Common myeloid progenitor, CD34-positive (primary cell): ENCODE measurements at places on chromosomes 7 and 10.

DNA sequence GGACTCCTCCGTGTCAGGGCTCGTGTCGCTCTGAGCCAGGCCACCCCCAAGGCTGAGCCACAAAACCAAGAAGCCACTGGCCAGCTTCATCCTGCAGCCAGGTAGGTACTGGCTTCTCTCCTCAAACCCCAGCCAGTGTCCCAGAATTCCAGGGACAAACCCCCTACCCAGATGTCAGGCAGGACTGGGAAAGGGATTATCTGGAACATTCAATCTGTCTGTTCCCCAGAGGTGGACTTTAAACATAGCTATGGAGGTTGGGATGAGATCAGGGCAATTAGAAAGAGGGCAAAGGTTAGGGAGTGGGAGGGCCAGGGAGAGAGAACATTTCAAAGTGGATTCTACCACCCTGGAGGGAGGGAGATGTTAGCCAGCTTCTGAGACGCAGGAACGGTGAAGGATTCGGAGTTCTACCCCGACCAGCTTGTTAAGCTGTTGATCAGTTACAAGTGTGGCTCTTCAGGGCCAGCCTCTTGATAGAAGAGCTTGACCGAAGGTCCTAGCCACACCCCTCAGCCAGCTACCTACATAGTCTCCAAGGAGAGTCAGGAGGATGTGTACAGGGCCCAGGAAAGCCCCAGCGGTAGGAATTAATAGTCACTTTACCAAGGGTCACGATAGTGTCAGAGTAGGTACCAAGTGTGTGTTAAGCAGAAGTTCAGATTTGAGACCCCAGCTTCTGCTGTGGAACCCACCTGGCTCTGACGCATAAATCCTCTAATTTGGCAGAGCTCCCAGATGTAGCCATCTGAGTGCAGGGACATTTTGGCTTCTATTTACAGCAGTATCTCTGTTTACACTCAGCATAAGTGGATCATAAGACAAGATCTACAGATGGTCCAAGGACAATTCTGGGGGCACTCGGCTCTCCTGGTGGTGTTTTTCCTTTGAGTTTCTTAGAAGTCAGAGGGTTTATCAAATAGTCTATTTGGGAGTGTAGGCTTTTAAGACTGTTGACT, at the start of gene PLA2G12B:
TSS of gene PLA2G12B (minus strand) at position 211 of the 959 bp plus-strand sequence. CDS start at position 90, 121 bp downstream.
- no peak for DNase-seq

- peak; percentile 55 for DNase-seq
Measured at GRCh38 chr7:151248346-151249033, at the start of gene SMARCD3. TSS of gene SMARCD3 (minus strand) at chr7:151248694. CDS start at chr7:151248562, 132 bp downstream.

DNA sequence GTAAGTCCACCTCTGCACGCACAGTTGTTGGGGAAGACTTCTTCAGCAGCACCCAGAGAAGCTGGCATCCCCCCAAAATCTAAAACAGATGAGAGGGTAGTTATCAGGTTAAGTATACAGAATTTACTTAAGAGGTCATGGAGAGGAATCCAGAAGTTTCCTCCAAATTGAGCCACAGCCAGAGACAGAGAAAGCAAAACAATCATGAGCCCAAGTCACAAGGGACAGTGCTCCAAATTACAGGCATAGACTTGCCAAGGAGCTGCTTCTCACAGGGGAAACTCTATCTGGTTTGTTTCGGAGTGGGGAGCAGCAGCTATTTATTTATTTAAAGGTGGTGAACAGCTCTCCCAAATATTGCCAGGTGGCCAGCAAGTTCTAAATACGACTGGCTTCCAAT, 308.4 kb downstream of the SKIDA1 start:
- no peak for DNase-seq

DNA sequence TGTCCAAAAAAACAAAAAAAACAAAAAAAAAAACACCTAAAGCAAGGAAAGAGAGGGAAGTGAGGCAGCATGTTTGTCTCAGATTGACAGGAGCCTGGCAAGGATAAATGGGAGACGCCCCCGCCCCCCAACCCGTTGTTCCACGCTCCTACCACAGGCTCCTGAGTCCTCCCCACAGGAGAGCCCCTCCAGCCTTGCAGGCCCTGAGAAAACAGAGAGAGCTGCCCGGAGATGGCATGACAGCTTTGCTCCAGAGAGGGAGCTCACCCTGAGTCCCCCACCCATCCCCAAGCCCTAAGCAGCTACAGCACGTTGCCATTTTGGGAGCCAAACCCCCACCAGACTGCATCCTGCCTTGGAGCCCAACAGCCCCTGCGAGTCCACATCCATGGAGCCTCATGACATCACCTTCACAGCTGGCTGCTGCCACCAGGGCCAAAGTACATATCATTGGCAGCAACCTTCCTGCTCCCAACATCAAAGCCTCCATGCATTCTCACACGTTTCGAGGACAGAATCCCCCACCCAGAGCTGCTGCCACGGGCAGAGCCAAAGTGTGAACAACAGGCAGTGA, 1283.3 kb downstream of the TYW1 start:
- DNase-seq = no peak

GRCh38 chr7:45978731-45979211, 57.7 kb upstream of the IGFBP3 start:
- peak; percentile 6 for DNase-seq

DNA sequence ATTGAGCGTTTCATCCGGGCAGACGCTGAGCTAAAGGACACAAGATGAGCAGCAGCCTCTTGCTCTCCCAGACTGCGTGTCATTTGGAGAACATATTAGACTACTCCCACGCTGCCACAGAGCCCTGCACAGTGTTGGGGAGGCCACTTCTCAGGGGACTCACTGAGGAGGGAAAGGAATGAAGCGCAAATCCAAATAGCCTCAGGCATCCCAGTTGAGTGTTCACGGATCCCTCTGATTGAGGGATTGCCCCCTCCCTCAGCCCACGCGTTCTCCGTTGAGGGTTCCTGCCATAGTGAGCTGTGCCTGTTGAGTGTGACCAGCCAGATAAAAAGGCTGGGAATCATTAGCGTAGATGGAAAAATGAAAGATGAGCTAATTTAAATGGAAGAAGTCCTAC, 563.4 kb downstream of the ACTR3B start:
- DNase-seq = no peak

GRCh38 chr7:320297-320696, 30.3 kb downstream of the FOXL3 start:
- DNase-seq = no peak

DNA sequence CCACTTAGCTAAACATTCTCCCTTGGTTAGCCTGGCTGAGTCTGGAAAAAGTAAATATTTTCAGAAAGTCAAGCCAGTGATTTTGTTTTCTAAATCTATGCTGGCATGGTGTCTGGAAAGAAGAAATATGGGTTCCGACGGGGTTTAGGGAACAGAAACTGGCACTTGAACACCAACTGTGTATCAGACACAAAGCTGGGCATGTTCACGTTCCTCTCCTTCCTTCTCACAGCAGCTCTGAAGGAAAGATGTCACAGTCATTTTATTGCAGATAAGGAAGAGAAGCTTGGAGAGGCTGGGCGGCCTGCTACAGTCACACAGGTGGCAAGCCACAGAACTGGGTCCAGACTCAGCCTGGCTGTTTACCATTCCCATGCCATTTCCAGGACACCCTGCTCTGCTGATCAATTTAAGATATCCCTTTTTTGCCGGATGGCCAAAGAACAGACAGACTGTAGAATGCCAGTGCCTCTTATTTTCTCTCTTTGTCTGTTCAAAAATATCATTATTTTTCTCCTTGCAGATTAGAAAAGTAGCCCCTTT, 118.8 kb downstream of the HERPUD2 start:
- DNase-seq = no peak

GRCh38 chr10:36538953-36539586, 586.3 kb upstream of the ANKRD30A start:
- DNase-seq = peak; percentile 56

- DNase-seq = no peak
Measured at GRCh38 chr7:132536654-132537395, 39.4 kb downstream of the PLXNA4 start.

- no peak for DNase-seq
Measured at GRCh38 chr7:137146012-137146455, 197.5 kb downstream of the PTN start.

DNA sequence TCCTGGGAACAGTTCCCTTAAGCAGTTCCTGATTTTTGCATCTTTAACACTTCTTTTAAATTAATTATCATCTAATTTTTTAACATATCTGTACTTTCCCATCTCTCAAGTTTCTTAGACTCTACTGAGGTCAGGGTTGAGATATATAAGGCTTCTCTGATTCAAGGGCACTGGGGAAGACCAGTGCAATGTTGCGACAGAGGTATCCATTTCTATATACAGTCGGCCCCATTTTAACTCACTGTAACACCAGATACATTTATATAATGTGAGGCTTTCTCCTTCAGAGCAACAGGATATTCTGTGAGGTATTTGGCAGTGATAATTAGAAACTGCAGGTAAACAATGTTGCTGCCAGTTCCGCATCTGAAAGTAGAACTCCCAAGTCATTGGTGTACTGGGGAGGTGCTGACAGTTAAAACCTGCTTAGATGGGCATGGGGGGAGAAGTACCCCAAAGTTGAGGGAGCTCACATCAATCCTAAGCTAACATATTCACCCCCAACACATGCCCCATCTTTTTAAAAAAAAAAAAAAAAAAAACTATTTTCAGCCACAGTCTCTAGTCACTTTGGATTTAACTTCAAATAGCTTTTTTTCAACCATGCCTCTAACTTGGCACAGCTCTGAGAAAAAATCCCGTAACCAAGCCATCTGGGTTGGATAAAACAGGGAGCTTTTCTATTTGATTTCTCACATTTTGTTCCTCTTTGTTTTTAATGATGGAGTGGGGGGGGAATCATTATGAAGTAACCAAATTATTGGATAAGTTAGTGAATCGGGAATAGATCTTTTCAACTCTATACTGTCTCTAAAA, 62.9 kb downstream of the REEP3 start:
- no peak for DNase-seq

DNA sequence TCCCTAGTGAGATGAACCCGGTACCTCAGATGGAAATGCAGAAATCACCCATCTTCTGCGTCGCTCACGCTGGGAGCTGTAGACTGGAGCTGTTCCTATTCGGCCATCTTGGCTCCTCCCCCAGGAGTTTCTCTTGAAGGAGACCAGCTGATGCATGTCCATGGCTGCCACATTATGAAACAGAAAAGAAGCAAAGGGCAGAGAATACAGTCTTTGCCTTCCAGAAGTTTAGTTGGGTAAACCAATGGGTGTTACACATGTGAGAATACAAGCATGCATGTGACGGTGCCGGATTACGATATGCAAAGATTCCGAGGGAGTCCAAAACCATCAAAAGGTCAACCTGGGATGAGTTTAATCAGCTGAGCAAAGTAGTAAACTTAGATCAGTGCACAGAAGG, 151.6 kb downstream of the SEM1 start:
- DNase-seq = no peak

DNA sequence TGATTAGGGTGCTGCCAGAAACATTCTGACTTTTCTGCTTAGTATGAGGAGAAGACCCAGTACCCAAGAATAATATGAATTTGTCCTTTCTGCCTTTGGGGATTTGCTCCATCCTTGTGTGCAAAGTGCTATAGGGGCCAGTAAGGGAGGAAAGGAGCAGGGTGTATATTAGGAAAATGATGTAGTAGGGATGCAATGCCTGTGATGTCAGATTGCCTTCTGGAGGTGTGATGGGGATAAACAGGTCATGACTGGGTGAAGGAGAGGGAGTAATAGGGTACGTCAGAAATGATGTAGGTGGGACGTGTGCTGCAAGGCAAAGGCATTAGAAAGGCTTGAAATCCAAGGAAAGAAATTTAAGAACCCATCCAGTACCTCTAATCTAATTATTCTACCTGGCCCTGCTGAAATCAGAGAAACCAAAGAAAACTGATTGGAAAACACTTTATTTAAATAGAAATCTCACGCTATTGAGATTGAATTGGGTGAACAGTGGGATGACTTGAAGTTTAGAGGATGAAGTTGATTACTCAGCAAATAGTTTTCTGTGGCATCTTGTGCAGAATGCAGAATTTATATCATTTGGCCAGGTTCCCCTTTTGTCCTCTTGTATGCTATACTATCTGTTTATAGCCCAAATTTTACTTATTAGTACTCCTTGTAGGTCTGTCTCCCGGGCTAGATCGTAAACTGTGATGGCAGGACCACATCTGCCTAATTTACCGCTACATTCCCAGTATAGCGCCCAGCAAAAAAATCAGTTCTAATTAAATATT, 503.9 kb downstream of the SUGCT start:
- peak; percentile 65 for DNase-seq

DNA sequence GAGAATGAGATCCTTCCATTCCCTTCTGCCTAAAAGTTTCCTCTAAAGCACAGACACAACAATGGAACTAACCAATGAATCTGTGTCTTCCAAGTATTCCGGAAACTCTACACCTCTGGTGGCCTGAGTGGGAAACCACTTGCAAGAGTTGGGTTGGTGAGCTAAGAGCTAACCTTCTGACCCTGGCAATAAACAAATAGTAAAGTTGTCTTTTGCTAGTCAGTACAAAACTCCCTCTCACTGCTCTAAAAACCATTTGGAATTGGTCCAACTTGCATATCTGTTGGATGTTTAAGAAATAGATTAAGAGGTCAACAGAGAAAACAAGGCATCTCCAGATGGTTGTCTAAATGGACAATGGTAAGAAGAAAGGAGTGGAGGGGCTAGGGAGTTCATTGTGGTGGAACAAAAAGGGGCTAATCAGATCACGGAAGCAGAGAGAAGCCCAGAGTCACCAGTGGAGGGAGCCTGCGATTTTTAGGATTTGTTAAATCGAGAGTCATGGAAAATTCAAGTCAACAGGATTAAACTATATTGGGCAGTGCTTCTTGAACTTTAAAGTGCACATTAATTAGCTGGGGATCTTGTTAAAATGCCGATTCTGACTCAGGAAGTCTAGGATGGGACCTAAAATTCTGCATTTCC, 192.3 kb downstream of the EVX1 start:
- no peak for DNase-seq

DNA sequence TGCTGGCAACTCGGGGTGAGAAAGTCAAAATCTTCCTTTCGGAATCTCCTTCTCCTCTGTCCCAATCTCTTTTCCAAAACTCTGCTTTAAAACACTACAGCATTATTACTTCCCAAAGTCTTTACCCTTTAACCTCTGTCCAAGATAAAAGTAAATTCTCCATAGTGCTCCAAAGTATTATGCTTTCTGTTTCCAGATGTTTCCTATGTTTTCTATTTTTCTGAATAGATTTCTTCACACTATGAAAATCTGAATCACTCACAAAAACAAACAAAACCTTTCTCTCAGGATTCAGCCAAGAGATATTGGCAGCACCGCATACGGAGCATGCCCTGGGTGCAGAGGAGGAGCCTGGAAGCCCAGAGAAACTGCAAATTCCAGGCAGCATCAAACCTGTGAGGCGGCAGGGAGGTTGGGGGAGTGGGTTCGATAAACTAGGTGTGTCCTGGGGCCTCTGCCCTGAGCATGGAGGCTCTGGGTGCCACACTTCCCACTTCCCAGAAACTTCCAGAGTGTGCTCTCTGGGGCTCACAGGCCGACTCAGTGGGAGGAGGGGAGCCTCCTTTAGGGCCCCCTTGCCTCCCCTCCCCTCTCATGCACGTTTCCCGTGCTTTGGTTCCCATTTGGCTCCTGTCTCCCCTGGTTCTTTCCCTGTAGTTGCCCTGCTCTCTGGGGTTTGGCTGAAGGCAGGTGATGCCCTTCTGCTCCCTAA, 35.6 kb downstream of the VIPR2 start:
- DNase-seq = no peak

- DNase-seq = no peak
Measured at GRCh38 chr7:131365838-131366237, 38.2 kb downstream of the MKLN1 start.
